ENCODE measurements at places on chromosomes 5 and 9. TPM values are rescaled to one million over a fixed set of nuclear protein-coding genes. Genes with fewer than 3 reads are reported as not detected.

The PRLR gene
- total RNA-seq = not detected

The C5orf63 gene
- total RNA-seq = 6.8 TPM

DNA sequence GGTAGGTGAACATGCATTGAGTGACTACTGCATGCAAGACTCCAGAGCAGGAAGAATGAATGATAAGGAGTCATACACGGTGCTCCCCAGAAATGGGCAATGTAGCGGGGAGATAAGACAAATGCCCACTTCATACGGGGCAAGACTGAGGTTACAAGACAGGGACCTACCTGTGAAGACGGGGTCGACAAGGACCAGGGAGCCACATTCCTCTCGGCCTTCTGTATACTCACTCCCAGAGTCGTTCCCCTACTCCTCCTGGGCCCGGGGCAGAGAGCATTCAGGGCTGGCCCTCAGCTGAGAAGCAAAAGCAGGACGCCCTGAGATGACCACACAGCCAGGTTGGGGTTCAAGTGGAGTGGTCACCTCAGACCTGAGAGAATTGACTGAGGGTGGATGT is 26.7 kb downstream of the PITX1 start:
- H3K27me3 ChIP-seq = no peaks in the 10 kb centered on the region
- no peaks in the 10 kb centered on the region for H3K36me3 ChIP-seq
- H3K4me3 ChIP-seq = no peak overlapping the region
- no peaks in the 10 kb centered on the region for H3K4me1 ChIP-seq
- no peak for DNase-seq
- no peak overlapping the region for H3K27ac ChIP-seq

DNA sequence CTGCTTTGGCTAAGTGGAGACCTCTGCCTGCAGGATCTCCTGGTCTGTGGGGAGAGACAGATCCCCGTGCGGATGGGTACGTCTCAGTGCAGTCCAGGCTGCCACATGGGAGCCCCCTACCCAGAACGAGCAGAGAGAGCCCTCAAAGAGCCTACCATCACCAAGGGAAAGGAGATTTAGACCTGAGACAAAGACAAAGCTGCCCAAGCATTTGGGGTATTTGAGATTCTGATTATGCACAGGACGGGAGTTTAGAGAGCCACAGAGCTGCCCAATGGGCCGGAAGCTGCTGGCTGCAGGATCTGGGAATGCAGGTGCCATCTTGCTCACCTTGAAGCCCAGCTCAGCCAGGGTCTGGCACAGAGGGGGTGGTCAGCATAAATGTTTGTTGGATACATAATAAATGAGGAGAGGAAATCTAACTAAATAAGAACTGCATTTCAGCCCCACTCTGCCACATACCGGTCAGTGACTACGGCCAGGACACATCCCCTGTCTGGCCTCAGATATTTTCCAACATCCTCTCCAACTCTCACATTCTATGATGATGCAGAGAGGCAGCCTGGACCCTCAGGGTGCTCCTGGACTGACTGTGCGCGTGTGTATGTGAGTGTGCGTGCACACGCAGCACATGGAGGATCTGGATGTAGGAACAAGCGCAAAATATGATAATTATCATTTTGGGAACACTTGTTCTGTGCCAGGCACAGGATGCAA is 157.8 kb downstream of the FGF18 start:
- H3K27ac ChIP-seq = no peak overlapping the region
- H3K4me1 ChIP-seq = no peaks in the 10 kb centered on the region
- H3K4me3 ChIP-seq = no peak overlapping the region
